ENCODE measurements at places on chromosomes 5 and 9.

DNA sequence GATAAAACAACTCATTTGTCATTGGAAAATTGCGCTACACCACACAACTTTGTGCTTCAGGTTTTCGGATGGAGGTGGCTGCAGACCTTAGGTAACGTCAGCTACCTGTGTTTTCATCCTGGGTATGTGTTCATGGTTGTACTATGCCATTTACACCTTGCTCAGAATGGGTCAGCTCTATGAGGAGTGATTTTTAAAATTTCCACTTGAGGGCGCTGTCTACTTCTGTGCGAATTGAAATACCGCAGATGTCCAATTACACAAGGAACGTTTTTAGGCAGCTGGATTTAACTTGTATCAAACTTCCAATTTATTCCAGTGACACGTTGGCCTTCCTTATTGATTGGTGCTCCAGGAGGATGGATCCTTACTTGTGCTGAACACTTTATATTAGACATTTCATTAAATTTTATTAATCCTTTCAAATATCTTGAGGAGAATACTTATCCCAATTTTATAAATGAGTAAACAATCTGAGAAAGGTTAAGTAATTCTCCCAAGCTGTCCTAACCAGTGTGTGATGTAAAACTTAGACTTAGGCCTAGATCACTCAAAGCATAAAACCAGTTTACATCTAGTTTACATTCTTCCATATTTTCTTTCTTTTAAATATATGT lies 23.4 kb downstream of the DMRTA1 start:
- DNase-seq, result no peak

DNA sequence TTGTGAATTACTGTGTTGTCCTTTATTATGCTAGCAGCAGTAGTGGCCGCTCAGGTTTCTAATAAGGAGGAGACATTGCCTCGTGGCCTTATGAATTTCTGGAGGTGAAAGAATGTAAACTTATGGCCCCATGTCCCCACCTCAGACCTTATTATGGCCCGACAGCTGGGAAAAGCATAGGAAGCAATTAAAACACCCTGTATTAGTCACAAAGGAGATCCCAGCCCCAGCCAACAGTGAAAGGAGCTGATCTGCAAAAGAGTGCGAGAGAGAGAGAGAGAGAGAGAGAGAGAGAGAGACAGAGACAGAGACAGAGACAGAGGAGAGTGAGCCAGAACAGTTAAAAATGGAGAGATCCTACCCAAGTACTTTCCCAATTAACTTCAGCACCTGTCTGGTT lies 269.3 kb downstream of the DMRT2 start:
- no peak for DNase-seq

DNA sequence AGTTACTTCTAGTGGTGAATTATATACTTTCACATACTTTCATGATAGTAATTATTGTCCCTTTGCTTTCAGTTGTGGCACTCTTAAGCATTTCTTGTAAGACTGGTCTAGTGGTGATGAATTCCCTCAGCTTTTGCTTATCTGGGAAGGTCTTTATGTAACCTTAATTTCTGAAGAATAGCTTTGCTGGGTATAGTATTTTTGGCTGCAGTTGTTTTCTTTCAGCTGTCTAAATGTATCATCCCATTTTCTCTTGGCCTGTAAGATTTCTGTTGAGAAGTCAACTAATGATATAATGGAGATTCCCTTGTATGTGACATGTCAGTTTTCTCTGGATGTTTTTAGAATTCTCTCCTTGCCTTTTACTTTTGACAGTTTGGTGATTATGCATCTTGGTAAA lies 41.0 kb downstream of the TMEM38B start:
- DNase-seq, result no peak

GRCh38 chr5:124742983-124743601 lies 3.3 kb downstream of the ZNF608 start:
- DNase-seq, result no peak

- DNase-seq, result no peak
Measured at GRCh38 chr5:179194201-179194910, 134.2 kb downstream of the ZNF354C start.

GRCh38 chr9:16652582-16652981 lies 217.9 kb downstream of the BNC2 start:
- no peak for DNase-seq

GRCh38 chr9:89606049-89606623 lies 1.3 kb downstream of the GADD45G start:
- DNase-seq, result no peak

GRCh38 chr5:173972925-173973615 lies 15.9 kb upstream of the C5orf47 start:
- peak; percentile 52 for DNase-seq

GRCh38 chr9:96394832-96395496 lies 11.5 kb upstream of the SLC35D2 start:
- DNase-seq, result no peak

GRCh38 chr5:80092486-80093107 lies 57.4 kb downstream of the THBS4 start:
- no peak for DNase-seq

GRCh38 chr5:179974946-179975712 lies 67.4 kb upstream of the TBC1D9B start:
- no peak for DNase-seq

GRCh38 chr9:34437006-34437925 lies 21.1 kb downstream of the FAM219A start:
- DNase-seq, result no peak

Data from stimulated activated CD8-positive, alpha-beta memory T cell treated with anti-CD3 and anti-CD28 coated beads, Interleukin-15, amount 100 ng/mL, for 24 hours (primary cell).